ENCODE measurements at places on chromosomes 4 and X.
A peak's percentile ranks its signal among the peaks of the same experiment; 100 is the strongest.

GRCh38 chrX:53930515-53931380, 113.5 kb downstream of the PHF8 start:
- DNase-seq = no peak

- DNase-seq = no peak
These were observed 43.7 kb downstream of the STAG2 start for GRCh38 chrX:124005228-124005627.

DNA sequence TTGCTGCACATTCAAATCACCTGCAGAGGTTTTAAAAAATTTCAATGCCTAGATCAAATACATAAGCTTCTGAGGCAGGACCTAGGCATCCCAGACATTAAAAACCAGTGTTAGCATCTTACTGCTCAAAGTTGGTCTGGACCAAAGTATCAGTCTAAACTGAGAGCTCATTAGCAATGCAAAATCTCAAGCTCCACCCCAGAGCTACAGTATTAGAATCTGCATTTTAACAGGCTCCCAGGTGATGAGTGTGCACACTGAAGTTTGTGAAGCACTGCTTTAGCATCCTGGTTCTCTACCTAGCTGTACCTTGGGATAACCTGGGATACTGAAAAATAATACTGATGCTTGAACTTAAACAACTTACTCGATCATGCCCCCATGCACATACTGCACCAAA, 96.0 kb downstream of the PRRG1 start:
- DNase-seq = no peak

- DNase-seq = no peak
These were observed 854 bp downstream of the RNF113A start for GRCh38 chrX:119870626-119871131.

GRCh38 chrX:152988536-152989291, 5.2 kb downstream of the PNMA5 start:
- no peak for DNase-seq

- no peak for DNase-seq
These were observed 584.6 kb downstream of the PRR32 start for GRCh38 chrX:127404161-127404560.

DNA sequence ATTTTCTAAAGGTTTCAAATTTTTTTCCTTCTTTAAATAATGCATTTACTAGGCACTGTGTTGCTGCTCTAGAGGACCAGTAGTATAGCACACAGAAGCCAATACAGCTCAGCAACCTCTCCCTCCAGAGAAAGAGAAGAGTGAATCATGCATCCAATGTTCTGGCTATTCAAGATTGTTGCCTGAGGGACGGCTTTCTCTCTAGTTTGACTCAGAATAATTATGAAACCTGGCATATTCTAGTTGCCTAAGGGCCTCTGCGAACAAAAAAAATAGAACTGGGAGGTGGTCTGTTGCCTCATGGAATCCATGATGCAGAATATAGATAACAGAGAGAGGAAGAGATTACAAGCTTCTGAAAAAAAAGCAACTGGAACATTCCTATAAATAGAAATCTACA, 1233.3 kb upstream of the PABPC4L start:
- no peak for DNase-seq

DNA sequence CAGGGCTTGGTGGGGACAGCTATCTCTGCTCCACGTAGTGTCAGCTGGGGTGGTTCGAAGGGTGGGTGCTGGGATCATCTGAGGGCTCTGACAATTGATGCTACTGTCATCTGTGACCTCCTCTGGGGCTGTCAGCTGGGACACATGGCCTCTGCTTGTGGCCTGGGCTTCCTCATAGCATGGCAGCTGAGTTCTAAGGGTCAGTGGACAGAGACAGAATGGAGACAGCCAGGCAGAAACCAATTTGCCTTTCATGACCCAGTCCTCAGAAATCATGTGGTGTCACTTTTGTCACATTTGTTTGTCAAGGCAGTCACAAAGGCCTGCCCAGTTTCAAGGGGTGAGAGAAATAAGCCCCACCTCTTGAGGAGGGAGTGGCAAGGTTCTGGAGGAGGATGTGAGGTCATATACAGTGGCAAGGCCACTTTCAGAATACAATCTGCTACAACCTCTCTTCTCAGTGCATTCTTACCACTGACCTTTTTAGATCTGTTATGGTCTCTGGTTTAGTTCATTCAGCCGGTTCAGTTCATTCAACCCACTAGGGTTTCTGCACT, 103.6 kb upstream of the BCOR start:
- DNase-seq = no peak

DNA sequence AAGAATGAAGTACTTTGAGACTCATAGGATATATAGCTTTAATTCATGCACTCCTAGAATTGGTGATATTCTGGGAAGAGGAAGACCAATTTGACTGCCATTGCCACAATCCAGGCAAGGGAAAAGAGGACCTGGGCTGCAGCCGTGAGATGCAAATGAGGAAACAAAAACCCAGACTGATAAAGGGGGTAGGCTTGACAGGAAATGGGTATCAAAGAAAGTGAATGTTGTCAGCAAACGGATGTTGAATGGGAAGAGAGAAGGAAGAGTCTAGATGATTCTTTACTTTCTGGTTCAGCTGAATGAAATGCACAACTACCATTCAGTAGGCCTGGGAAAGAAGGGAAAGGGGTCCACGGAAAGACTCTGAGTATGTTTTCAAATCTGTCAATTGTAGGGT, 17.1 kb upstream of the ARHGEF6 start:
- no peak for DNase-seq

DNA sequence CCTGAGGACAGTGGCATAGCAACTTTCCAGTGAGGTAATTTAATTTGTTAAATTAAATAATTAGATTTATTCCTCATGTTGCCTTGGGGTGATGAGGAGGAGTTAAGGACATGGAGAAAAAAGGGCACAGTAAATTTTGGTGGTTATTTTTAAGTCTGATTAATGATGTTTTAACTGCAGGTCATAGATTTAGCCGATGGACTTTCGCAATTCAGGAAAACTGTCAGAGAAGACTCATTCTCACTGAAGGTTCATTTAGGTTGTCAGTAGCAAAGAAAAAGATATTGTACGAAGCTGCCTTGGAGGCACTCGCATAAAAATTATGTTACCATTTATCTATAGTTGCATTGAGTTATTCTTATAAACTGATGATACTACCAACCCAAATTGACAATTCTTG, 164.2 kb upstream of the PITX2 start:
- no peak for DNase-seq

DNA sequence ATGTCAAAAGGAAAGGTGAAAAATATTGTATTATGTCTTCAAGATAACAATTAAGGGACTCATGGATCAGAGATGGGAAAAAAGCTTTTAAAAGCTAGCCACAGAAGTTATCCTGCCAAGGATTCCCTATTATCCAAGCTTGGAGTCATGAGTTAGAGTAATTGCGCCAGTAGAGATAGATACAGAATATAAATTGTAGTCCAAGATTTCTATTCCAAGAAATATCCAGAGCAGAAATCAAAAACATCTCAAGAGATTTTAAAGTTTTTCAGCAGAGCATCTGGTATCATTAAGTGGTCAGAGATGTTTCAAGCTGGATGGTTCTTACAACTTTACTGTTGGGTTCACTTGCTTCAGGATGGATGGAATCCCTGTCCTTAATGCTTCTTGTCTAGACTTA, 186.7 kb downstream of the PCDH18 start:
- DNase-seq = no peak

GRCh38 chr4:53559021-53559620, 32.2 kb downstream of the LNX1 start:
- no peak for DNase-seq

- no peak for DNase-seq
These were observed 263.0 kb upstream of the RPS6KA3 start for GRCh38 chrX:20529711-20530110.

DNA sequence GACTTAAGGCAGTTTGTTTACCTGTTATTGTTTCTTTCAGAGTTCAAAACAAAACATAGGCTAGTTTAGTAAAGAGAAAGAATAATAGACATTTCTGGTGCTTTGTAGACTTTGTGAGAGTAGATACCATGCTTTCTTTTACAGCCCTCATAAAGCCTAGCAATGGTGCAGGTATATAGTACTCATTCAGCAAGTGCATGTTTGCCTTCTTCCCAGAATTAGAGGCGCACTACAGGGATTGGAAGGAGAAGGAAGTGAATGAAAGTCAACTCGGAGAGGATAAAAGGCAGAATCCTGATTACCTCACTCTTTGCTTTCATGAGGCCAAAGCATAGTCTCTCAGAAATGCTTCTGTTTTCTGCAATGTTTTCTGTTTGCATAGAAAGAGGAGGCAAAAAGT, 43.1 kb upstream of the FHDC1 start:
- no peak for DNase-seq

DNA sequence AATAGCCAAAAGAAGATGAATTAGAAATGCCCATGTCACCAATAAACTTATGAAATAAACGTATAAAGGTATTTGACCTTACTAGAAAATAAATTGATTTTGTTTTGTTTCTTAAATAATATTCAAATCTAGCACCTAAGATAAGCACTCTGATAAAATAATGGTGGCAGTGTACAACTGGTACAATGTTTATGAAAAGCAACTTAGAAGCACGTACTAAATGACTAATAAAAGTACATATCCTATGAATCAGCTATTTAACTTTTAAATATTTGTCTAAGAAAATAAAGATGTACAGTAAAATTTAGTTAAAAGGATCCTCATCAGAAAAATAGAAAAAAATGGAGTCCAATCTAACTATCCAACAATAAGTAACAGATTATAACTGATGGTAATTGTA, 6.7 kb downstream of the MANBA start:
- no peak for DNase-seq

GRCh38 chrX:67700602-67701001, 156.8 kb downstream of the AR start:
- DNase-seq = no peak

DNA sequence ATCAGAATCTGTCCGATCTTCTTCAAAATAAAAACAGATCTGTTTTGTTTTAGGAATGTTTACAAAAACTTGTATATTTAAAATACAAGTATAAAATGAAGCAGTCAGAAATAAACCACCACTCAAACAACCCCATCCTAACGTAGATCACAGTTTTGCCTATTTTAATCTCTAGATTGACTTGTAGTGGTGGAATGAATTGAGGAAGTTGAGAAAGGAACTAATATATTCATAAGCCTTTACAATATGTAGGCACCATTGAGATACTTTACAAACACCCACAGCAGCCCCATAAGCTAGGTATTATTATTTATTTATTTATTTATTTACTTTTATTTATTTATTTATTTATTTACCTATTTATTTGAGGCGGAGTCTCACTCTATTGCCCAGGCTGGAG, 52.3 kb upstream of the KLF3 start:
- no peak for DNase-seq

DNA sequence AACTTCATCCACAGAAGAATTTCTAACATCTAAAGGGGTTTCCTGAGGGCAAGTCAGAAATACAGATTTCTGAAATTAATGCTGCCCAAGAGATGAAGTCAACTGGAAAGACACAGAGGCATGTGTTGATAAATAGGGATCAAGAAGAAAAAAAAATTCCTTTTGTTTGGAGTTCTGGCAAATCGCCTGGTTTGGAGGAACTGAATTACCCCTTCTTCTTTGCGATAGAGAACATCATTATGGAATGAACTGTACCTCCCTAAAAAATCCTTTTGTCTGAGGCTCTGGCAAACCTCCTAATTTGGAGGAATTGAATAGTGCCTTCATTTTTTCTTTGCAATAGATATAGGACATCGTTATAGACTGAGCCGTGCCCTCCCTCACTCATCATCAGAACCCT, 200.9 kb downstream of the DHRSX start:
- no peak for DNase-seq

DNA sequence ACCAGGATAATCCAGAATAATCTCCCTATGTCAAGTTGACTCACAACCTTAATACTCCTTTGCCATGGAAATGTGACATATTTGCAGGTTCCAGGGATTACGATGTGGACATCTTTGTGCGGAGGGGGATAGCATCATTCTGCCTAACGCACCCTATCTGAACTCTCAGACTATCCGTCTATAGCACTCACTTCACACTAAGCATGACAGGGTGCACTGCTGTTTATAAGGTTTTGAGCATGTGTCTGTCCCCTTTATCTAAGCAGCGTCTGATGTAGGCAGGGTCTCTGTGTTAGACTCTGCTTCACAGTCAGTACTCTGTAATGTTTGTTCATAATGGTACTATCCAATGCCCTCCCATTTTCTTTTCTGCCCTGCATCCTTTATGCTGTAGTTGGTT, 43.4 kb upstream of the PRSS48 start:
- DNase-seq = no peak

- DNase-seq = no peak
These were observed 379.5 kb upstream of the FGF13 start for GRCh38 chrX:139091066-139091465.

- DNase-seq = no peak
These were observed 2.8 kb downstream of the TBC1D14 start for GRCh38 chr4:6912441-6912840.

GRCh38 chr4:8675906-8676305, 83.3 kb downstream of the CPZ start:
- no peak for DNase-seq

DNA sequence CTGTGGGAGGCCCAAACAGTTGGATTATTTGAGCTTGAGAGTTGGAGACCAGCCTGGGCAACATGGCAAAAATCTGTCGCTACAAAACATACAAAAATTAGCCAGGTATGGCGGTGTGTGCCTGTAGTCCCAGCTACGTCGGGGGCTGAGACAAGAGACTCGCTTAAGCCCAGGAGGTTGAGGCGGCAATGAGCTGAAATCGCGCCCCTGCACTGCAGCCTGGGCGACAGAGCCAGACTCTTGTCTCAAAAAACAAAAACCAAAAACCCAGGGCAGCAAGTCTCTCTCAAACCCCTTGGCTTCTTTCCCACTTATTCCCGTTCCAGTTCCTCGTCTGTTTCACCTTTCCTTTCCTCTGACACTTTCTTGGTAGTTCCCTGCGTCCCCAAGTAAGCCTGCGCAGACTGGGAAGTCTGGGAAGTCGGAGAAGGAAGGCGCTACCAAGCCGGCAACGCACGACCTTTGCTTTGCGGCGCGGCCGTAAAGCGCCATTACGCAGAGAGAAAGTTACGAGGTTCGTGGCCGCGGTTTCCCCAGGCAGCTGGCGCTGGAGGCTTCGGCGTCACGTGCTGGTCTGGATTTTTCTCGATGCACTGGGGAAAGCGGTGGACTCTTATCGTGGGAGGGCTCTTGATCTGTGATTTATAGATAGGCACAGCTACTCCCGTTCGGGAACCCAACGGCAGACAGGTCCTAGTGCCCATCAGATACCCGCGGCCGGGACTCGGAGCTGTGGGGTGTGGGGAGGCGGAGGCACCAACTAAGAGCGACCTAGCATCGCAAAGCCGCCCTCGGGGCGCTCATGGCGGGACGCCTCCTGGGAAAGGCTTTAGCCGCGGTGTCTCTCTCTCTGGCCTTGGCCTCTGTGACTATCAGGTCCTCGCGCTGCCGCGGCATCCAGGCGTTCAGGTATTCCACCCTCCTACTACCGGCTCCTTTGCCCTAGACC, at the start of gene NUDT9:
TSS of gene NUDT9 (plus strand) at position 470 of the 949 bp plus-strand sequence. CDS start at position 803, 333 bp downstream.
- DNase-seq = peak; percentile 70

- DNase-seq = no peak
These were observed 5.0 kb upstream of the CSF2RA start for GRCh38 chrX:1263600-1263999.

- no peak for DNase-seq
These were observed 122.5 kb downstream of the ELOVL6 start for GRCh38 chr4:110075891-110076290.

Data from stimulated activated CD4-positive, alpha-beta T cell treated with anti-CD3 and anti-CD28 coated beads, TNF-alpha, amount 100 ng/mL, for 24 hours (primary cell).